CD8-positive, alpha-beta memory T cell (primary cell): ENCODE measurements at places on chromosomes 12 and 14. TPM values are rescaled to one million over a fixed set of nuclear protein-coding genes. Genes with fewer than 3 reads are reported as not detected.

GRCh38 chr14:94787092-94787491 lies 17.2 kb upstream of the GSC start:
- no peak overlapping the region for H3K4me3 ChIP-seq
- H3K4me1 ChIP-seq = no peaks in the 10 kb centered on the region
- H3K36me3 ChIP-seq = no peaks in the 10 kb centered on the region
- DNase-seq = no peak

GRCh38 chr14:96055065-96055752 lies 16.0 kb downstream of the C14orf132 start:
- no peaks in the 10 kb centered on the region for H3K36me3 ChIP-seq
- DNase-seq = no peak
- no peak overlapping the region for H3K27ac ChIP-seq
- no peaks in the 10 kb centered on the region for H3K27me3 ChIP-seq
- H3K4me3 ChIP-seq = no peak overlapping the region

DNA sequence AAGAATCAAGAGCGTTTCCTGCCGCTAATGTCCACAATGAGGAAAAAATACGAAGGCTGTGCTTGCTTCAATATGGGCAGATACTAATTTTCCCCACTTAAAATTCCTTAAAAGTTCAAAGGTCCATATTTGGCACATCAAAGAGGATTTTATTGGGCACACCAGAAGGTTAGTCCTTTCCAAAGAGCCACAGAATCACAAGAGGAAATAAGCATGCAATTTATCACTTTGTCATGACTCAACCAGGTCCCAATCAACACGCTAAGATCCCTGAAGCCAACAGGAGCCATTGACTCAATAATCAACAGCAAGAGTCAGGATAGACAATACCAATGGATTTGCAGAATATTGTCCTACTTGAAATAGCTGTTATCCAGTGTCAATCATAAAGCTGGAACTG lies 80.6 kb downstream of the MAP1LC3B2 start:
- H3K4me3 ChIP-seq = no peak overlapping the region
- no peaks in the 10 kb centered on the region for H3K27me3 ChIP-seq
- no peaks in the 10 kb centered on the region for H3K4me1 ChIP-seq
- H3K27ac ChIP-seq = no peak overlapping the region
- no peaks in the 10 kb centered on the region for H3K36me3 ChIP-seq

GRCh38 chr14:50936882-50937281 lies 7.4 kb downstream of the PYGL start:
- no peaks in the 10 kb centered on the region for H3K36me3 ChIP-seq
- no peaks in the 10 kb centered on the region for H3K4me1 ChIP-seq
- no peak overlapping the region for H3K27ac ChIP-seq
- H3K27me3 ChIP-seq = peaks cover 7% of the 10 kb centered on the region
- H3K4me3 ChIP-seq = no peak overlapping the region
- DNase-seq = no peak

DNA sequence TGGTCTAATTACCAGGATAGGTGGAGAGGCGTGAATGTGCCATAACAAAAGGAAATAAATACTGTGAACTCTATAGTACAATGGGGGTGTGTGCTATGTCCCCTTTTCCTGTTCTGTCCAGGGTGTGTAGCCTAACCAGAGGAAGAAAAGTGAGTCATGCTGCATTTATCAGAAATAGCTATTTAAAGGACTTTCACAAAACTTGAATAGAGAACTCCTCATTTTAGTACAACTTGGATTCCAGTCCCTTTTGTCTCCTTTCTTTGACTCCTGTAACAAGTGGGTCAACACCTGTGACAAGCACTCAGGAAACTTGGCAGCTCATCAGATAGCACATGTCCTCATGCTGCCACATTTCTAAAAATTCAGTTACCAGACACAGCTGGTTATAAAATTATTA lies 123.4 kb downstream of the CCDC91 start:
- DNase-seq = no peak
- peaks cover 3% of the 10 kb centered on the region for H3K36me3 ChIP-seq
- H3K4me1 ChIP-seq = no peaks in the 10 kb centered on the region
- no peaks in the 10 kb centered on the region for H3K27me3 ChIP-seq

GRCh38 chr14:61388173-61388975 lies 67.0 kb downstream of the PRKCH start:
- H3K27ac ChIP-seq = peak overlapping the region; percentile 44
- no peaks in the 10 kb centered on the region for H3K27me3 ChIP-seq
- DNase-seq = peak; percentile 72
- no peaks in the 10 kb centered on the region for H3K36me3 ChIP-seq
- peak overlapping the region; percentile 34 for H3K4me3 ChIP-seq

DNA sequence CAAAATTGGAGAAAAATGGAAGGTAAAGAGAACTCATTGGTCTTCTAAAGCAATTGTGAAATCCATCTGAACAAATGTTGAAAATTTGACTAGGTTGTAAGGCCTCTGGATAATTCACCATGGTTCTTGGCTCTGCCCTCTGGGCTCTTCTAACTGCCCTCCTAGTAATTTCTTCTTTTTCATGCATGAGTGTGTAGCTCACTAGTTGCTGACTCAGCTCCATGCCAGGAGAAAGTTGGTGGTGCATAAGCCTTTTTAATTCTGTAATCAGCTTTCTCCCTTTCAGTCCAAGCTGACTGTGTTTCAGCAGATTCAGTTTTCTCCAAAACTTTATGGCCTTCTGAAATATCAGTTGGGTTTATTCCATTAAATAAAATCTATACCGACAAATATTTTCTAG lies 877.8 kb upstream of the ATXN7L3B start:
- H3K4me1 ChIP-seq = no peaks in the 10 kb centered on the region
- H3K4me3 ChIP-seq = no peak overlapping the region
- DNase-seq = no peak

- no peak for DNase-seq
- H3K27me3 ChIP-seq = no peaks in the 10 kb centered on the region
Observed at GRCh38 chr12:5971194-5971850, 26.3 kb upstream of the ANO2 start.

The RPGRIP1 gene
- not detected for total RNA-seq

The NEDD8 gene
- 240 TPM for total RNA-seq

The LYZ gene
- 8.7 TPM for total RNA-seq
